ENCODE measurements at places on chromosomes 1 and 21.

GRCh38 chr1:44609412-44609767 is 64.9 kb downstream of the TMEM53 start:
- DNase-seq = peak; percentile 39

GRCh38 chr1:51901151-51901550 is 22.6 kb upstream of the NRDC start:
- no peak for DNase-seq

- no peak for DNase-seq
Observed at GRCh38 chr1:87652176-87652575, 323.5 kb downstream of the LMO4 start.

DNA sequence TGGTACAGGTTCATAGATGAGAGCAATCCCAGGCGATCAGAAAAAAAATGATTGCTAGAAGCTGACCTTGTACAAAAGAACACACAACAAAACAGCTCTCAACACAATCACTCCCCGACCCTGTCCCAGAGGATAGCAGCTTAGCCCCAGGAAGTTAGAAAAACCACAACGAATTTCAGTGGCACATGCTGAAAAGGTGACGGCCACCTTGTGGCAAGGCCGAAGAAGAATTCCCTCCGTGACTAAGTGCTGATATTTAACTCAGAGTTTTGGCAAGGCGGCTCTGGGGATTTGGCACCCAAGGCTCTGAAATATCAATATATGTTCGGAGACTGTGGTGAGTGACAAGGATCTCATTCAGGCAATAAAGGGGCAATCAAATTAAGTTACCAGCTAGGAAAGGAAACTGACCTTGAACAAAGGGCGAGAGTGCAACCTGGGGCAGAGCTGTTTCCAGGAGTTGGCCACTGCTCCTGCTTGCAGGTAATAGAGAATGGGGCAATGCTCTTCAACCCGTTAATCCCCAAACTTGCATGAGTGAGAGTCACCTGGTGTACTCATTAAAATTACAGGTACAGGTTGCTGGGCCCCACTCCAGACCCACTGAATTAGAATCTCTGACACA is 96.2 kb downstream of the BEND5 start:
- DNase-seq = no peak

- no peak for DNase-seq
Observed at GRCh38 chr1:65491472-65491871, 71.0 kb downstream of the LEPR start.

DNA sequence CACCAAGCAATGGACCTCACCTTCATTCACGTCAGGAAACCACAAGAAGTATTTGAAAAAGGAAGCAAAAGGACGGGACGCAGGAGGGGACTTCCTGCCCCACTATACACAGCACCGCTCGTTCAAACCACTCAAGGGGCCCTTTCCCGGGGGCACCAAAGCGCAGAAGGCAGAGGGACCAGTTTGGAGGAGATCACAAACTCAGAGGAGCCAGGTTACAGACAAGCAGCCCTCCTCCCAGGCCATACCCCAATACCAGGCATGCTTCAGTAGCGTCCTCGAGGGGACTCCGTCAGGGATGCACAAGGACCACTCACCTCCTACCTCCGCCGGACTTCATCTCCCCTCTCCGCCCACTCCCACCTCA is 685 bp downstream of the CRTC2 start:
- peak; percentile 67 for DNase-seq

DNA sequence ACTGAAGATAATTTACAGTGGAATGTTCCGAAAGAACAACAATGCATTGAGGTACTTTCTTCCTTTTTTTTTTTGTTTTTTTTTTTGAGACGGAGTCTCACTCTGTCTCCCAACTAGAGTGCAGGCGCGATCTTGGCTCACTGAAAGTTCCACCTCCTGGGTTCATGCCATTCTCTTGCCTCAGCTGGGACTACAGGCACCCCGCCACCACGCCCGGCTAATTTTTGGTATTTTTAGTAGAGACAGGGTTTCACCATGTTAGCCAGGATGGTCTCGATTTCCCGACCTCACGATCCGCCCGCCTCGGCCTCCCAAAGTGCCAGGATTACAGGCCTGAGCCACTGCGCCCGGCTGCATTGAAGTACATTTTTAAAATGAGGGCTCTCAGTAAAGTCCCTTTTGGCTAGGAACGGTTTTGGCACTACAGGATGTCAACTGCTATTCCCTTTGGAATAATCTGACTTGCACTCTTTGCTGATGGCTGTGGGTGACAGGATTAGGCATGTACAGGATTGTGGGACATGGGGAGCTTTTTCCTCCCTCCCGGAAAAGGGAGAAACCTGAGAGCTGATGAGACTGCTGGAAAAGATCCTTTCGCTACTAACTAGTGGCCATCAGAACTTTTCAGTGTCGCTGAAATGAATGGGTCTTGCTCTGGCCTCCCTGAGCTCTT is 56.9 kb upstream of the EDEM3 start:
- no peak for DNase-seq

GRCh38 chr1:5287178-5288150 is 633.1 kb downstream of the AJAP1 start:
- no peak for DNase-seq

DNA sequence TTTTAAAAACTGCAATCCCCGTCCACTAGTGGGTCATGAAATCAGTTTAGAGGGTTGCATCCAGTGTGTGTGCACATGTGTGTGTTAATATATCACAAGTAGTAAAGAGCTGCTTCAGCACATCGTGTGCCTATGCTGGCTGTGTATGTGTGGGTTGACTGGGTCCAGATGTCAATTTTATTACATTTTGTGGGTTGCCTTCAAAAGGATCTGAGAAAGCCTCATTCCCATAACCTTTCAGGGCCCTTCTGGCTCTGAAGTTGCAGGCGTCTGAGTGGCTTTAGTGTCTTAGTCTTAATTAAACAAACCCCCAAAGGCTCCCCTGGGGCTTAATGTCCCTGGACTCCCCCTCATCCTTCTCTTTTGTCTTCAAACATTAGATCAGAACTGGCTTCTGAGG is 19.8 kb downstream of the PLA2G2D start:
- DNase-seq = no peak

DNA sequence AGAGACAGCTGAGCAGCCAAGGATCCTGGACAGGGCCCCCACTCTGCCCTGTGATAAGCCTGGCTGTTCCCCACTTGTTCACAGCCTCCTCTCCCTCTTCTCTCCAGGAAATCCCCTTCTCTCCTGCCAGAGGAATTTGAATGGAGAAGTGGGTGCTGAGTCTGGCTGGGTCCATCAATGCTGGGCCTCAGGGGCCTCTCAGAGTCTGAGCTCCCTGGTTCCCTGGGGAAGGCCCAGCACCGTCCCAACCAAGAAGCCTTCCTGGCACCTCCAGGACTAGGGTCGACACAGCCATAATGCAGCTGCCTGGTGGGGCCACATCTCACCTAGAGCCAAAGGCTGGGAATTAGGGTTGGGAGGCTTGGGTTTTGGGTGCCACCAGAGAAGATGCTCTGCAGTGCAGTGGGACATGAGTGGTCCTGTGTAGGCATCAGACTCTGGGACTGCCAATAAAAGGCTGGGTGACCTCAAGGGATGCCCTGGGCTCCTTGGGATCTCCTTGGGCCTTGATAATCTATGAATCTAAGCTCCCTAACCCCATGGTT is 2.5 kb downstream of the MYBPH start:
- no peak for DNase-seq

DNA sequence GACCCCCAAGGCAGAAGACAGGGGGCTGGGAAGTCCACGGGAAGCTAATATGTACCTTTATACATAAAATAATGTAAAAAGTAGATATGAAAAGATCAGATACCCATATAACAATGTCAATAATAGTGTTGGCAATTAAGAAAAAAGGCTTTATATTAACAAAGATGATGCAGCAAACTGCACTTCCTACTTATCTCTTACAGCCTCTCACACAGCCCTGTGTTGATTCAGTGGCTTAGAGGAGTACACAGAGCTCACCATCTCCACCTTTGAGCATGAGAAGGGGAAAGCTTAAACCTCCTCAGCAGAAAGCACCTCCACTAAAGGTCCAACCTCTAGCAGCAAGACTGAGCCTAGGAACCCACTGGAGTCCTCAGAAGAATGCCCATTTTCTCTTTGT is 7.2 kb upstream of the VSIG8 start:
- no peak for DNase-seq

GRCh38 chr1:222167111-222167510 is 380.8 kb downstream of the HHIPL2 start:
- peak; percentile 37 for DNase-seq

GRCh38 chr1:6184083-6184783 is 4.1 kb upstream of the CHD5 start:
- no peak for DNase-seq

- DNase-seq = peak; percentile 97
Observed at GRCh38 chr1:40257688-40258444, at the start of gene ZMPSTE24. Gene ZMPSTE24, plus strand, starts transcription at chr1:40258236. Its CDS starts 36 bp downstream, at chr1:40258272.

GRCh38 chr1:93584261-93585003 is 97.2 kb downstream of the BCAR3 start:
- DNase-seq = no peak

GRCh38 chr1:36516372-36517010 is 33.8 kb upstream of the CSF3R start:
- peak; percentile 49 for DNase-seq

DNA sequence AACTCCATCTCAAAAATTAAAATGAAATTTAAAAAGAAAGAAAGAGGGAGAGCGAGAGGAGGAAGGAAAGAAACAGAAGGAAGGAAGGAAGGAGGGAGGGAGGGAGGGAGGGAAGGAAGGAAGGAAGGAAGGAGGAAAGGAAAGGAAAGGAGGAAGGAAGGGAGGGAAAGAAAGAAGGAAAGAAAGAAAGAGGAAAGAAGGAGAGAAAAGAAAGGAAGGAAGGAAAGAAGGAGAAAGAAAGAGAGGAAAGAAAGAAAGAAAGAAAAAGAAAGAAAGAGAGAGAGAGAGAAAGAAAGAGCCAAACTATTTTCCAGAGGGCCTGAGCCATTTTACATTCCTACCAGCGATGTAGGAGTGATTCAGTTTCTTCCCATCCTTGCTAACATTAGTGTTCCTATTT is 364.0 kb downstream of the RGS7 start:
- DNase-seq = no peak

GRCh38 chr1:2602311-2602835 is 15.8 kb downstream of the PRXL2B start:
- DNase-seq = peak; percentile 13

DNA sequence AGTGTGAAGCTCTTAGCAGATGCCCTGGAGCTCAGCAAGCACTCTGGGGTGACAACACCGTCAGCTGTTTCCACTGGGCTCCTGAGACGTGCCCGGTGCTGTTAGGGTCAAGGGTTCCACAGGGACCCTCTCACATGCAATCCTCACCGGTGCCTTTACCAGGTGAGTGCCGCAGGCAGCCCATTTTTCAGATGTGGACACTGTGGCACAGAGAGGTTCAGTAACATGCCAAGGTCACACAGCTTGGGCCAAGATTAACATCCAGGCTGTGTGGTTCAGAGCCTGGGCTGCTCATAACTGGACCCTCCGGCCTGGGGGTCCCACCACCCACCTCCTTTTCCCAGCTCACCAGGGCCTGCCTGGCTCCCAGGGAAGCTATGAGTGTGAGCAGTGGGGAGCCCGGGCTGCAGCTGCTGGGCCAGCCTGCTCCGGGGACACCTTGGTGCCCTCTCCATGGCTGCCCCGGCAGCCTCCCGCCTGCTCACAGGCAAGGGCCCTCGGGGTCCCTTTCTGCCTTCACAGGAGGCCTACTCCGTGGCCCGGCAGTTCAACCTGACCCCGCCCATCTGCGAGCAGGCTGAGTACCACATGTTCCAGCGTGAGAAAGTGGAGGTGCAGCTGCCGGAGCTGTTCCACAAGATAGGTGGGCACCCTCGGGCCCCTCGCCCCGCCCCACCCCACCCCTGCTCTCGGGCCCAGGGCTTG is 49.3 kb downstream of the KCNAB2 start:
- DNase-seq = no peak

DNA sequence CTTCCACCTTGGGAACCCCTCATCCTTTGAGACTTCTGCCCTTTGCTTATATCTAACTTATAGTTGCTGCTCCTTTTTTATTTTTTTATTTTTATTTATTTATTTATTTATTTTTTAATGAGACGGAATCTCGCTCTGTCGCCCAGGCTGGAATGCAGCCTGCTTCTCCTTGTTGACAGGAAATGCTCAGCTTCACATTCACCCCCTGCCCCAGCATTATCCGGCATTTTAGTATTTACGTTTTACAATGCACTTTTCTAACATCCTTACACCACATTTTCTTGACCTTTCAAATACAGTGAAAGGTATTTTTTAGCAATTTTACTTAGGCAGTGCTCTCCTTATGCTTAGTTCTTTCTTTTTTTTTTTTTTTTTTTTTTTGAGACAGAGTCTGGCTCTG is 14.9 kb downstream of the CXADR start:
- DNase-seq = no peak

- no peak for DNase-seq
Observed at GRCh38 chr1:219669042-219669441, 56.1 kb upstream of the ZC3H11B start.

DNA sequence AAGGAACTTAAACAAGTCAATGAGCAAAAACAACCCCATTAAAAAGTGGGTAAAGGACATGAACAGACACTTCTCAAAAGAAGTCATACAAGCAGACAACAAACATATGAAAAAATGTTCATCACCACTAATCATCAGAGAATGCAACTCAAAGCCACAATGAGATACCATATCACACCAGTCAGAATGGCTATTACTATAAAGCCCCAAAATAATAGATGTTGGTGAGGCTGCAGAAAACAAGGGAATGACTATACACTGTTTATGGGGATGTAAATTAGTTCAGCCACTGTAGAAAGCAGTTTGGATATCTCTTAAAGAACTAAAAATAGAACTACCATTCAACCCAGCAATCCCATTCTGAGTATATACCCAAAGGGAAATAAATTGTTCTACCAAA is 51.2 kb downstream of the MRPL39 start:
- DNase-seq = no peak

DNA sequence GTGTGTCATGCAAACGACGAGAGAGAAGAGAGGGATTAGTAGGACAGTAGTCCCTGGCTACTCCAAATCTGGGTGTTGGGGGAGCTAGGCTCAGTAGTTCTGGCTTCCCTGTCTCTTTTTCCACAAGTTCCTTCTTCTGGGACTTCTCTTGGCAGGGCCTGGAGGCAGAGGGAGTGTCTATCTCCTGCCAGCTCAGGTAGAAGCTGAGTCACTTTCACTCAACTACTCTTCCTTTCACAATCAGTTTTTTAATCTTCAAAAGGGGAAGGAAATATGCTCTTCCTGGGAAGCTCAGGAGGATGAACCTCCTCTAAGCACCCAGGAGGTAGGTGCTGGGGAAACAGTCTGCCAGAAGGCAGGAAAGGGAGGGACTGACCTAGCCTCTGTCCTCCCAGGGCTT is 35.2 kb upstream of the MAGOH start:
- DNase-seq = no peak

DNA sequence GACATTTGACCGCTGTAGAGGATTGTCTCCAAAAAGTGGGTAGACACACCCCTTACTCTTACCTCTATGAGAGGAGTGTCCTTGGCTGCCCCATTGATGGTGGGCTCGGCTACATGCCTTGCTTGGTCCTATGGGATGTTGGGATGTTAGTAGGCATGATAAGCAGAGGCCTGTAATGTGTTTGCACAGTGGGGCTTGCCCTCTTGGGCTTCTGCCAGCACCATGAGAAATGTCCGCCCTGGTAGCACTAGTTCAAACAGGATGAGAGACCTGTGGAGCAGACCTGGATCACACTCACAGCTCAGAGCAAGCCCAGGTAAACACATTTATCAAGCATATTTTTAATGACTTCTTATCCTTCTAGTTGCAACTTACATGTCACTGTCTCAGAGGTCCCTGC is 54.2 kb downstream of the SH3GLB1 start:
- DNase-seq = no peak

GRCh38 chr21:41762753-41763152 is 4.1 kb downstream of the RIPK4 start:
- DNase-seq = no peak

GRCh38 chr1:160406131-160406968 is 6.0 kb downstream of the VANGL2 start:
- DNase-seq = no peak
